Gastroesophageal sphincter (tissue), 4 donors: ENCODE measurements at places on chromosomes 16 and 17. TPM values are rescaled to one million over a fixed set of nuclear protein-coding genes. Genes with fewer than 3 reads are reported as not detected.

DNA sequence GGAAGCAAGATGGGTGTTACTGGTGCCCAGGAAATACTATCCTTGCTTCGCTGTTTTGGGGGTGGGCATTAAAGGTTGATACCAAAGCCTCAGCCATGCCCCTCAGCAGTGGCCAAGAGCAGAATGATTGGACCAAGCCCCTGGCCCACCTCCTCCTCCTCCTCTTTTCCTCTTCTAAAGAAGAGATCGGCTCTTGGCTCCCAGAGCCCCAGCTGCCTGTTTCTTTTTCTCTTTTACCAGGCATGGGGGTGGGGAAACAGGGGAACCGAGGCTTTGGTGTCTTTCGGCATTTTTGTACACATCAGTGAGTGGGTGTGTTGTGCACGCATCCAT lies 5.8 kb downstream of the THRA start:
- ATAC-seq: no peak

DNA sequence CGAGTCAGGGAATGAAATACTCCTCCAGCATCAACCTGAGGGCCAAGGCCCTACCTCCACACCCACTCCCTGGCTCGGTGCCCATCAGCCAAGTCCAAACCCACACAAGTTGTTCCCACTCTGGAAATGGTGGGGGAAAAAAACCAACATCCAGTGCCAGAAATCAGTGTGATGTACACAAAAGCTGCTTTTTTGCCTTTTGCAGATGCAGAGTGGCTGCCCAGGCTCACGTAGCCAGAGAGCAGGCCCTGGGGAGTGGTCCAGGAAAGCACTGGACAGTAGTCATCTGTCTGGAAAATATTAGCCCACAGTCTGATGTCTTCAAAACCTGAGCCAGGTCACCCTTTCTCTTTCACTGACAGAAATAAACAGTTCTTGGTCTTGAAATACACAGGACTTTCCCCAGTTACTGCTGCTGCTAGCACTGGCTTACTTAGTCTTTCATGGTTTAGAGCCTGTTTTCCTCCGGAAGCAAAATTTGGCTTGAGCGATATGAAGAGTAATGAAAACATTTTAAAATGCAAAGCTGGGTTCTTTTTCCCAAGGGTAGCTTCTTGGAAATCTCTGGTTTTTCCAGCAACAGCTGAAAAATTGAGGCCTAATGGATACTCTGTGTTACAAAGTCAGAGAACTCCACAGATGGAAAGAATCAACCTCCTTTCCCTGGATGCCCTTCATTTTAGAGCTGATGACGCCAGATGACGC lies 18.2 kb upstream of the NOS2 start:
- ATAC-seq: peak; percentile 41

DNA sequence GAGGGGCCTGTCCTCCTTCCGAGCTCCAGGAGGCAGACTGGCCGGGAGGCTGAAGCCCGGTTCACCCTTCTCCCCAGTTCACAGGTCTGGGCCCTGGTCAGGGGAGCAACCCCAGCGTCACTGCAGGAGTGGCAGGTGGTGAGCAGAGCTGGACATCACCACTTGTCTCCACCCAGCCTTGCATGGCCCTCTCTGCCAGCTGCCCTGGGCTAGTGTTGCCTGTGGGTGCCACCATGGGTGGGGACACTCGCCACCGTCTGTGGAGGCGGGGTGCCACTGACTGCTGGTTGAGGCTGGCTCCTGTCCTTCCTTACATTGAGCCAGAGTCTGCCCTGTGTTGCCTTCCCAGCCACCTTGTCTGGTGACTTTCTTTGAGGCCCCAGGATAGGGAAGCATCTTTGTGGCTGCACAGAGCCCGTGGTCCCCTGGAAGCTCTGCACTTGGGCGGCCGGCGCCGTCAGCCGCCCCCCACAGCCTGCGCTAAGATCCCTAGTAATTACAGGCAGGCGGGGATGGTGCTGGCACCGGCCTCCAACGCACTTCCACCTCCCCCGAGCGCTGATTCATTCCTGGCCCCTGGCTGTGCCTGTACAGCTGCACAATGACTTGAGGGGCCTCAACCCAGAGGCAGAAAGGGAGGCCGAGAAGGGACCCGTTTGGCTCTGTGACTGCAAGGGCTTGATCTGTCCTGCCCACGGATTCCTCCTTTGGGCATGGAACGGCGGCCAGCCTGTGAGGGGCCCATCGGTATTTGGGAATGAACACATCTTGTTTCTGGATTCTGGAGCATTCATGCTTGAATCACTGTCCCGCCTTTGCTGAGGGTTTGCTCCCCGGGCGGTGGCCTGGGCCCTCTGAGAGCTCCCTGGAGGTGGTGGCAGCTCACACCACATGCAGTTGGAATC lies 5.2 kb downstream of the BAIAP2 start:
- no peak for ATAC-seq

- peak; percentile 43 for ATAC-seq
These were observed 888 bp downstream of the ACSM5 start for GRCh38 chr16:20410121-20410723.

DNA sequence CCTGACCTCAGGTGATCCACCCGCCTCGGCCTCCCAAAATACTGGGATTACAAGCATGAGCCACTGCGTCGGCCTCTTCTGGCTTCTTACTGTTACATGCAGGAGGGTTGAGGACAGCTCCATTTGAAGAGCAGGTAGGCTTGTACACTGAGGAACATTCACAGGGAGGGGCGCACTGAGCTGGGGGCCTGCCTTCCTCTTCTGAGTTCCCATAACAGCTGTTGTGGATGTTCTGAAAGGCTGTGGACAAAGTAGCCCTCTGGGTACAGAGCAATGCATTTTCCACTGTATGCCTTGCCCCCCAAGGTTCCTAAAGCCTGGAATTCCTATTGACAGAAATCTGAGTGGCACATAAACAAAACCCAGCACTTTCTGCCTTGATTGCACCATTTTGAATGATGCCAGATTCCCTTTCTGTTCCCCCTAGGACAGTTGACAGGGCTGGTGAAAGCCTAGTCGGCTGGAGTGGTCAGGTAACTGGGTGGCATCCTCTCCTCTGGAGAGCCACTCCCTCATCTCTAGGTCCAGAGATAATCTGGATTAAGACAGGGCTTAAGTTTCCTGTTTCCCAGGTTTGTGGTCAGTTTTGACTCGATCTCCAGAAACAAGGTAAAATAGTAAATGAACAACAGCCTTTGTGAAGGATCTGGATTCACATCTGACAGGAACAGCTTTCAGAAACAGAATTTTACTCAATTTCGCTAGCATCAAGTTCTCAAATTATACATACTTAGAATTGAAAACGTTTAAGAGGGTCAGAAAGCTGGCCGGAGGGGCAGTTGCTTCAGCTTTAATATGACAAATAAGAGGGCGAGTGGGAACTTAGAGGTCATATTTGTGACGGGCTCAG lies 1.3 kb upstream of the CDK5R1 start:
- no peak for ATAC-seq

The STH gene
- total RNA-seq: not detected

DNA sequence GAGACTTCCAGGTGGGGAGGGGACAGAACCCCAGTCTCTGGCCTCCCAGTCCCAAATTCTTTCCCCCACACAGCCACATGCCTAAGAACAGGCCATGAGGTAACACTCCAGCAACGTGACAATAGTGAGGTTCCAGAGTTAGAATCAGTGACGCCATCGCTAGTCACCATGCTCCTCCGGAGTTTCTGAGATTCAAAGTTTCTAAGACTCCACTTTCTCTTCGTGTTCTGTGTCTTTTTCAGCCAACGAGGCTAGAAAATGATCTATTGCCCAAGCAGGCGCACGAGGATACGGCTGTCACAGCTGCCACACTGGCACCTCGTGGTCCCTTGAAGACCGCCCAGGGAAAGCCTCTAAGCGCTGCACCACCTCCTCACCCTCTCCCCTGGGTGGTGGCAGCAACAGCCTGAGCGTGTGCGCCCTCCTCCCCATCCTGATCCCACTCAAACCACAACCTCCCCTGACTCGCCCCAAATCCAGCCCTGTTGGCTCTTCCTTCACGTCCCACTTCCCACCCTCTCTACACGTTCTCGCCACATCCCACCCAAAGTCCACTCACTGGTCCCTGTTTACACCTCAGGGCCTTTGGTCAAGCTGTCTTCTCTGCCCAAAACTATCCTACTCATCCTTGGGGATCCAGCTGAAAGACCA lies 1.0 kb downstream of the MCRIP1 start:
- no peak for ATAC-seq

DNA sequence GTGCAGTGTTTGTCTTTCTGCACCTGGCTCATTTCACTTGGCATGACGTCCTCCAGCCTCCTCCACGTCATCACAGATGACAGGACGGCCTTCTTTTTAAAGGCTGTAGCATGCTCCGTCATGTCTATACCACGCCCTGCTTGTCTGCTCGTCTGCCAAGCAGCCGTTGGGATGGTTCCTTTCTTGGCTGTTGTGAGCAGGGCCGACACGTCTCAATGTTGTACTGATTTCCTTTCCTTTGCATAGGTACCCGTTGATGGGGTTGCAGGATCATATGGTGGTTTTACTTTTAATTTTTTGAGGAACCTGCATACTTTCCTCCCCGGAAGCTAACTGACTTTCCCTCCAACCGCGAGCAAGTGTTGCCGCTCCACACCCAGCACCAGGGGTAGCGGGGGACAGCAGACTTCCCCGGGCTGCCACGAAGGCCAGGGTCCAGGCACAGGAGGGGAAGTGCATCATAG lies 212.2 kb upstream of the ZNF469 start:
- ATAC-seq: no peak

The PRSS33 gene
- total RNA-seq: not detected

DNA sequence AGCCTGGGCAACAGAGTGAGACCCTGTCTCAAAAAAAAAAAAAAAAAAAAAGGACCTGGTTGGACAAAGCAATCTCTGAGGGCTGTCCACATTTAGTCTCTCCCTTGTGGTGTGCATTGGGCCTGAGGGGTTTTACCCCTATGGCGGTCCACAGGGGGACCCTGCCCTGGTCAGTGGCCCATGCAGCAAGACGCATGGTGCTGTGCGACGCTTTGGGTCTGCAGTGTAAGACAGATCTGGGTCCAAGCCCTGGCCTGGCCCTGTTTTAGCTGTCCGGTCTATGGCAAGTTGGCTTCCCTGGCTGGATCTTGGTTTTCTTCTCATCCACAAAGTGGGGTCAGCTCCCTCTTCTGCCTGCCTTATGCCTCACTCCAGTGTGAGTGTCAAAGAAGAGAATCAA lies 123.2 kb upstream of the NLRP1 start:
- no peak for ATAC-seq
